ENCODE measurements at places on chromosomes 3 and 15.

DNA sequence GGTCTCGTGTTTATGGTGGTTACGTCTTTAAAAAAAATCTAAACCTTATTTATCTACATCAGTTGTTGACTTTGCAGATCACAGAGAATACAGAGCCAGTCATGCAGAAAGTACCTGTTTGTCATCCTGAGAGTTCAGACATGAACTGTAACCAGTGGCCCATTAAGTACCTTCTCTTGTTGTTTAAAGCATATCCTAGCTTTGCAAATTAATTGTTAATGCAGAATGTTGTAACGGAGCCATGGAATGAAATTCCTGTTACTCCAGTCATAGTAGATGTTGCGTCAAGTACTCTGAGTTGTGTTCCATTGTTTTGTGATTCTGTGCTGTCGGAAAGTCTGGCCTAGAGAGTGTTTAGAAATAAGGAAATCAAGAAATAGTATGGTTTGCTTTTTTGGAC, 205.2 kb downstream of the RBMS3 start:
- no peak for DNase-seq

DNA sequence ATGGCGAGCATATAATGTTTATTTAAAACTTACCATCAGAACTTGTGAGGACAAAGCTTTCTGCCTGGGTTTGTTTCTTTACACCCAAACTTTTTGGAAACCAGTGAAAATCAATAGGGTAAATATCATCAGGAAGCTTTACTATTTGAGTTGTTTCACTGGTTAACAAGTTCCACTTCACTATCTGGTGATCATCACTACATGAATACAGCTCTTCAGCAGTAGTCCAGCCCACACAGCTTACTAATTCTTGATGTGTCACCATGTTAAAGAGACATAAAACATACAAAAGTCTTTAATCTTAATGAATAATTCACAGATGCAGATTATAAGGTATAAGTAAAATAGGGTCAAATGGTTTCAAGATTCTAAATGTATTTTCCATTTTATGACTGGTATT, 17.6 kb downstream of the IFT80 start:
- no peak for DNase-seq

GRCh38 chr15:76346669-76347481, 10.3 kb downstream of the ISL2 start:
- no peak for DNase-seq

GRCh38 chr3:126549861-126550487, 8.8 kb downstream of the C3orf22 start:
- DNase-seq, result no peak

Data from hippocampal formation (tissue), 2 donors.